OCI-LY7 (cell line): ENCODE measurements at places on chromosomes 2 and 18. TPM values are rescaled to one million over a fixed set of nuclear protein-coding genes. Genes with fewer than 3 reads are reported as not detected.

- no peak for DNase-seq
Observed at GRCh38 chr18:58263055-58263957, 219.3 kb downstream of the NEDD4L start.

GRCh38 chr2:222311978-222312738 lies 13.4 kb upstream of the PAX3 start:
- DNase-seq = no peak

GRCh38 chr2:105239924-105240323 lies 1.6 kb upstream of the GPR45 start:
- DNase-seq = no peak

The SPATS2L gene
- 3.1 and 6.1 TPM in 2 replicates for total RNA-seq

The KRTCAP3 gene
- total RNA-seq = 6.9 and 8.3 TPM in 2 replicates

The TEX261 gene
- 45.8 and 57.7 TPM in 2 replicates for total RNA-seq
